CD8-positive, alpha-beta T cell (primary cell): ENCODE measurements at places on chromosomes 5 and 9.

- DNase-seq = no peak
These were observed 363.4 kb downstream of the DNAH5 start for GRCh38 chr5:13581132-13581531.

GRCh38 chr5:93342563-93343061, 238.4 kb downstream of the NR2F1-AS1 start:
- no peak for DNase-seq

GRCh38 chr5:33105521-33105941, 335.2 kb upstream of the TARS1 start:
- DNase-seq = no peak

DNA sequence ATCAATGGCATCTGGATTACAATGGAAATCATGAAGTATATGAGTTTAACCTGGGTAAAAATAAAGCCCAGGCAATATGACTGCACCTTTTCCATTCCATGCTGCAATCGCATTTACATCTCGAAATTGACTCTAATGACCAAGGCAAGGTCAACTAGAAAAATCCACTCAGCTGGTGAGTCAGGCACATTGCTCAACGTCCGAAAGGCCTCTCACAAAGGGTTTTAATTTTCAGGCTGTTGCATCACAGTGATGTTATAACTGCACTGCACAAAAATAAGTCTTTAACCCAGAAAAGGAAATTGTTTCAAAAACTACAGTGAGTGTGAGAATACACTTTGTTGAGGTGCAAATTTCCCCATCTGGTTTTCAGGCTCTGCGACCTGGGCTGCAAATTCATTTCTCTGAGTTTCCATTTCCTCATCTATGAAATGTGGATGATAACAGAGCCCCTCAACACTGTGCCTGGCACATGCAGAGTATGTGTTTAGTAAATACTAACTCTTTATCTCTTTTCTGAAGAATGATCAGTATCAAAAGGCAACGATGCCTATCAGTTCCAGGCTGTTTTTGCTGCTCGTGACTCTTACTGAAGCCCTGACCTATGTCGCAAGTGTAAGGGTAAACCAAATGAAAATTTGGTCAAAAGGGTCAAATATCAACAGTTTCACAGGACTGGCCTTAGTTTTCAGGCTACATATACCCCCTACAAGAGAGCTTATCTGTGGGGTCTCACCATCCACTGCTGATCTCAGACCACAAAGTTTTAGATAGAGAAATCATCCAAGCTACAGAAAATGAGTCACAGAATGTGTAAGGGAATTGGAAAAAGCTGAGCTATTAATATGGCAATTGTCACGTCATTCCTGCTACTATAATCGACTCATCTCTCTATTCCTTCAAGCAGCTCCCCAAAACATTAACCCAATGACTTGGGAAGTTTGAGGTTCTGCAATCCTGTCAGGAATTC, 4.1 kb downstream of the NFIL3 start:
- no peak for DNase-seq

DNA sequence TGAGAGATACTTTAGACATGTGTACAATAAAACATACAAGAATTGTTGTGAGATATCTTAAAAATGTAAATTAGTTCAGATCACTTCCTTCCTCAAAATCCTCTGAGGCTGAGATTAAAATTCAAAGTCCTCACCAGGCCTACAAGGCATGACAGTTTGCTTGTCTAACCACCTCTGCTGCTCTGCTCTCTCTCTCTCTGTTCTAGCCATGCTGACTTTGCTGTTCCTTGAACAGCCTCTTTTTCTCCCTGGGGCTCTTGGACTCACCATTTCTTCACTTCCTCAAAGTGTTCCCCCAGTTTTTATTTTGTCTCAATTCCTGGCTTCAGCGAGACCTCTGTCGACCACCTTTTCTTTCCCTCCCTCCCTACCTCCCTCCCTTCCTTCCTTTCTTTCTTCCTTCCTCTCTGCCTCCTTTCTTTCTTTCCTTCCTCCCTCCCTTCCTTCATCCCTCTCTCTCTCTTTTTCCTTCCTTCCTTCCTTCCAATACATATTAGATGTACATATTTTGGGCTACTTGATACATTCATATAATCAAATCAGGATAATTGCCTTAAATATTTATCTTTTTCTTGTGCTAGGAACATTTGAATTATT, 27.0 kb downstream of the CATSPER3 start:
- DNase-seq = no peak

- DNase-seq = no peak
These were observed 36.0 kb upstream of the IL7R start for GRCh38 chr5:35820735-35821134.

DNA sequence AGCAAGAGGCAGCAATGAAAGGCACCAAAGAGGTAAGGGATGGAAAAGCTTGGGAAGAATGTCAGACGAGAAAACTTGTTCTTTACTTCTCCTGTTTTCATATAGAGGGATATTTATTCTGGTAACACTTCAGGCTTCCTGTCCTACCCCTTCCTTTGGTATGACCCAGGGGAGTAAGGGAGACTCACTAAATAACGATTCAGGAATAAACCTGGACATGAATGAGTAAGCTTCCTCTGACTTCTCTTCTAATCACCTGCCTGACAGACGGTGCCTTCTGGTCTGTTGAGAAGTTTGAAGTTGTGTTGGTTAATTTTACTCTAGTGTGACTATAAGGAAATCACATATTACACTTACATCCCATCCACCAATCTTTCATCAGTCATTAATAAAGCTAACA, 461.2 kb downstream of the CDH12 start:
- DNase-seq = no peak

- no peak for DNase-seq
These were observed 107.3 kb downstream of the SNCAIP start for GRCh38 chr5:122419142-122419894.
